ENCODE measurements at places on chromosomes 3 and 15. TPM values are rescaled to one million over a fixed set of nuclear protein-coding genes. Genes with fewer than 3 reads are reported as not detected.

Gene ADIPOQ
- total RNA-seq, result 0.83 TPM

Gene SKOR1
- total RNA-seq, result 1.6 TPM

Gene HYAL1
- total RNA-seq, result 4.6 TPM

Gene CCR4
- total RNA-seq, result not detected

GRCh38 chr3:93984618-93985017, 4.7 kb downstream of the ARL13B start:
- no peak for DNase-seq
- no peak overlapping the region for H3K27ac ChIP-seq
- H3K4me1 ChIP-seq, result peaks cover 10% of the 10 kb centered on the region
- H3K27me3 ChIP-seq, result no peaks in the 10 kb centered on the region
- H3K4me3 ChIP-seq, result no peak overlapping the region

GRCh38 chr3:47323431-47324277, 40.9 kb downstream of the KLHL18 start:
- H3K27ac ChIP-seq, result no peak overlapping the region
- H3K27me3 ChIP-seq, result no peaks in the 10 kb centered on the region
- no peaks in the 10 kb centered on the region for H3K4me1 ChIP-seq
- DNase-seq, result no peak

DNA sequence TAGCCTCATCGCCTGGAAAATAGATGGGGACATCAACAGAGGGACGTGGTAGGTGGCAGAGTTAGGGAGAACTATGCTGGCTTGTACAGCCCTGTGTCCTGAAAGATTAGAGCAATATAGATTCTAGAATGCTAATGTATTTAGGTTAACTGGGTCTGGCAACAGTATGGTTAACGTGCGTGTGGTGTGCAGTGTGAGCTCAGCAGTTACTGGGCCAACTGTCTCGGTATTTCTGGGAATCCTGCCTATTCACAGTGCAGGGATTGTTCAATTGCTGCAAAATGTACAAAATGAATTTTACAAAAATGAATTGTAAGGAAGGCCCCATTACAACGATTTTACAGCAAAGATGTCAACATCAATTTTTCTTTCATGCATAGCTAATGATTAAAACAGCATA, 20.6 kb downstream of the MEIS2 start:
- DNase-seq, result no peak
- H3K27me3 ChIP-seq, result no peaks in the 10 kb centered on the region
- H3K36me3 ChIP-seq, result peaks cover 31% of the 10 kb centered on the region

- H3K27ac ChIP-seq, result peak within 1 kb of the TSS; percentile 63
- peak within 1 kb of the TSS; percentile 58 for H3K4me3 ChIP-seq
- H3K4me1 ChIP-seq, result peaks cover 13% of the 10 kb centered on the region
- no peaks in the 10 kb centered on the region for H3K36me3 ChIP-seq
- H3K27me3 ChIP-seq, result peaks cover 25% of the 10 kb centered on the region
These were observed at the start of gene P2RY1 for GRCh38 chr3:152834776-152835600. P2RY1 (plus strand) TSS chr3:152835131; CDS start chr3:152835783, 652 bp downstream.

DNA sequence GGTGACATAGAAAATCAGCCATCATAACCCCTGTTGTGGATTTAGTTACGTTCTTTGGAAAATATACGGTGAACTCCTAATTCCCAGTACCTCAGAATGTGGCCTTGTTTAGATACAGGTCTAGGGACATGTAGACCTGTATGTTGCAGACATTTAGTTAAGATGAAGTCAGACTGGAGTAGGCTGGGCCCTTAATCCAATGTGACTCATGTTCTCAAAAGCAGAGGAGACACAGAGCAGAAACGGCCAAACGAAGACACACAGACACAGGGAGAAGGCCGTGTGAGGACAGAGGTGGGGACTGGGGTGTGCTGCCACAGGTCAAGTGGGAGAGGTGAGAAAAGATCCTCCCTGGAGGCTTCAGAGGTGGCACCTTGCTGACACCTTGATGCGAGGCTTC, 119.0 kb upstream of the PROK2 start:
- no peak overlapping the region for H3K27ac ChIP-seq
- no peaks in the 10 kb centered on the region for H3K27me3 ChIP-seq
- DNase-seq, result no peak
- no peaks in the 10 kb centered on the region for H3K4me1 ChIP-seq

DNA sequence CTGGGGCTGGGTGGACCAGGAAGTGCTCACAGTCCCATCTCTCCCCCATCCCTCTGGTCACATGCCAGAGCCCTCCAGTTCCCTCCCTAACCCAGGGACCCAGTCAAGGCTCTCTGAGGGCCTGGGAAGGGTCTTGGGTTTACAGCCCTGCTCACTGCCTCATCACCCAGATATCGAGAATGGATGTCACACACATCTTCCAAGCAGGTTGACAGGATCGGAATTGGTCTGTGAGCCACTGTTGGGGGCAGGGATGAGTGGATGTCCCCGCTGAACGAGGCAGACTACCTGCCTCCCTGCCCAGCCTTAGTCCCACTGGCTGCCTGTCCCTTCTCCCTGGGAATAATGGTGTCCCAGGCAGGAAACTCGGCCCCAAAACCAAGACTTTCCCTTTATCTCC, 20.0 kb upstream of the GOLGA6C start:
- no peak for DNase-seq
- H3K27ac ChIP-seq, result no peak overlapping the region
- H3K4me1 ChIP-seq, result no peaks in the 10 kb centered on the region
- H3K27me3 ChIP-seq, result peaks cover 6% of the 10 kb centered on the region
- no peak overlapping the region for H3K4me3 ChIP-seq

DNA sequence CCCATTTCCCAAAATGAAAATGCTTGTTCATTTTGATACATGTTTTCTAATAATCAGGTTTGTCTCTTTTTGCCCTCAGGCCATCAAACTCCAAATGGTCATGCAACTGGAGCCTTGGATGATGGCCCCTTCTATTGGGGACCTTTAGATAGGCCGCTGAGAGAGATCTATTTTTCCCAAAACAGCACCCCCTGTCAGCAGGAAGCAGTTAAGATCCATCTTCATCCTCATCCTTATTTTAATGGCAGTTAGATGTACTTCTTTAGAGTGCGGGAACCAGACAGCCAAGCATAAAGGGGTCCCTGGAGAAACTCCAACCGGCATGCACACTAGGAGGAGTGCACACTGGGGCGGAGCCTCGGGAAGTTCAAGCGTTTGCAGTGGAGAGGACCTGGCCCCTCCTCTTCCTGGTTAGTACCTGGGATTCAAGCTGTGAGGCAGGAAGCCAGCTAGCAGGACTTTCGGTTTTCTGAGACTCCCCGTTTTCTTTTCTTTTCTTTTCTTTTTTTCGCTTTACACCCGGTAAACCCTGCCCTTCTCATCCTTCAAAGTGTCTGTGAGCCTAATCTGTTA, 31.9 kb upstream of the STRIT1 start:
- H3K27ac ChIP-seq, result no peak overlapping the region
- no peaks in the 10 kb centered on the region for H3K27me3 ChIP-seq

- no peak overlapping the region for H3K27ac ChIP-seq
- no peaks in the 10 kb centered on the region for H3K4me1 ChIP-seq
- no peaks in the 10 kb centered on the region for H3K27me3 ChIP-seq
- no peak for DNase-seq
- no peaks in the 10 kb centered on the region for H3K36me3 ChIP-seq
These were observed 10.4 kb downstream of the CLSTN2 start for GRCh38 chr3:139945386-139945785.

DNA sequence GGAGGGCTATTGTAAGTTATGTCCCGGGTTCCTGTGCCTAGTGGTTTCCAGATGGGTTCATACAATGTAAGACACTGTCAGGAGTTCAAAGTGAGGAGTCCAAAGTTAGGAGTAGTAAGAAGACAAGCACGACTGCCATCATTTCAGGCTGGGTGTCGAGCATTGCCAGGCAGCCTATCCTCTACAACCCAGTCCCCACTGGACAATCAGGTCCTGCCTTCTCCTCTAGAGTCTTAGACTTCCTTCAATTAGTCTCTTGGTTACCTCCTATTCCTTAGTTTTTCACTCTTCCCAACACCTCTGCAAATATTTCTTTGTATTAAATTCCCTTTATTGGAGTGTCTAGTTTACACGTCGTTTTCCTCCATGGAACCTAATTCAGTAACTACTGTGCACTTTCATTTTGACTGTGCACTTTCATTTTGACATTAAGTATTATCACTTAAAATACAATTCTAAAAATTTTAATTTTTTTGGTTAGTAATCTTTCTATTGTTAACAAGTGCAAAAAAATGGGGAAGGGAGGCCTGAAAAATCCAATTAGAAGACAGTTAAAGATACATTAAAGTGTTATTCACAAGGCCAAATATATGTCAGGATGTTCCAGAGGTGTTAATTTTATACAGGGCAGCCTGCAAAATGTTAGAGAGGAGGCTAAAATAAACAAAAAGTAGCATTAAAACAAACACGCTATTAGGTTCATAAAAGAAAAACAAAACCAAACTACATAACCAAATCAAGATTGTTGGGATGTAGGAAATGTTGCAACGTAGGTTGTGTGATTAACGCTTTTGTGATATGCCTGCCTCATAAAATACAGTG, 155.3 kb downstream of the TBL1XR1 start:
- no peak overlapping the region for H3K4me3 ChIP-seq
- no peak for DNase-seq
- H3K27ac ChIP-seq, result peak overlapping the region; percentile 78
- H3K36me3 ChIP-seq, result peaks cover 30% of the 10 kb centered on the region
- H3K4me1 ChIP-seq, result peaks cover 27% of the 10 kb centered on the region

GRCh38 chr15:100902436-100903167, 16.6 kb upstream of the LRRK1 start:
- peak overlapping the region; percentile 77 for H3K27ac ChIP-seq
- peaks cover 28% of the 10 kb centered on the region for H3K4me1 ChIP-seq
- peak; percentile 97 for DNase-seq
- no peaks in the 10 kb centered on the region for H3K36me3 ChIP-seq

- no peak overlapping the region for H3K27ac ChIP-seq
- H3K27me3 ChIP-seq, result no peaks in the 10 kb centered on the region
- DNase-seq, result no peak
- no peak overlapping the region for H3K4me3 ChIP-seq
- H3K36me3 ChIP-seq, result no peaks in the 10 kb centered on the region
These were observed 47.6 kb downstream of the LARS2 start for GRCh38 chr3:45435961-45436360.

DNA sequence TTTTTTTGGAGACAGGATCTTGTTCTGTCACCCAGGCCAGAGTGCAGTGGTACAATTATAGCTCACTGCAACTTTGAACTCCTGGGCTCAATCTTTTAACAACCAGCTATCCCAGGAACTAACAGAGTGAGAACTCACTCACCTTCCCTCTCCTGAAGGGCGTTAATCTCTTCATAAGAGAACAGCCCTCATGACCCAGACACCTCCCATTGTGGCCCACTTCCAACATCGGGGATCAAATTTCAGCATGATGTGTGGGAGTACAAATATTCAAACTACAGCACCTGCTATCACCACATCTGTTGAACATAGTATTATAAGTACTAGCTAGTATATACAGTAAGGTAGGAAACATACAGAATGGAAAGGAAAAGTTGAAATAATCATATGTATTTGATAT, 132.5 kb downstream of the DOCK3 start:
- no peaks in the 10 kb centered on the region for H3K27me3 ChIP-seq
- no peak overlapping the region for H3K27ac ChIP-seq
- H3K4me3 ChIP-seq, result no peak overlapping the region
- no peaks in the 10 kb centered on the region for H3K36me3 ChIP-seq
- H3K4me1 ChIP-seq, result no peaks in the 10 kb centered on the region

GRCh38 chr3:43647331-43648166, 25.7 kb upstream of the ANO10 start:
- no peak overlapping the region for H3K27ac ChIP-seq
- no peak overlapping the region for H3K4me3 ChIP-seq
- no peak for DNase-seq
- no peaks in the 10 kb centered on the region for H3K4me1 ChIP-seq

GRCh38 chr3:116569611-116570010, 124.3 kb upstream of the LSAMP start:
- DNase-seq, result no peak
- H3K36me3 ChIP-seq, result no peaks in the 10 kb centered on the region
- no peaks in the 10 kb centered on the region for H3K27me3 ChIP-seq
- H3K4me3 ChIP-seq, result no peak overlapping the region
- no peaks in the 10 kb centered on the region for H3K4me1 ChIP-seq

Data from sigmoid colon (tissue), 7 donors.